Body of pancreas (tissue), 4 donors: ENCODE measurements at places on chromosomes 5 and 9.

DNA sequence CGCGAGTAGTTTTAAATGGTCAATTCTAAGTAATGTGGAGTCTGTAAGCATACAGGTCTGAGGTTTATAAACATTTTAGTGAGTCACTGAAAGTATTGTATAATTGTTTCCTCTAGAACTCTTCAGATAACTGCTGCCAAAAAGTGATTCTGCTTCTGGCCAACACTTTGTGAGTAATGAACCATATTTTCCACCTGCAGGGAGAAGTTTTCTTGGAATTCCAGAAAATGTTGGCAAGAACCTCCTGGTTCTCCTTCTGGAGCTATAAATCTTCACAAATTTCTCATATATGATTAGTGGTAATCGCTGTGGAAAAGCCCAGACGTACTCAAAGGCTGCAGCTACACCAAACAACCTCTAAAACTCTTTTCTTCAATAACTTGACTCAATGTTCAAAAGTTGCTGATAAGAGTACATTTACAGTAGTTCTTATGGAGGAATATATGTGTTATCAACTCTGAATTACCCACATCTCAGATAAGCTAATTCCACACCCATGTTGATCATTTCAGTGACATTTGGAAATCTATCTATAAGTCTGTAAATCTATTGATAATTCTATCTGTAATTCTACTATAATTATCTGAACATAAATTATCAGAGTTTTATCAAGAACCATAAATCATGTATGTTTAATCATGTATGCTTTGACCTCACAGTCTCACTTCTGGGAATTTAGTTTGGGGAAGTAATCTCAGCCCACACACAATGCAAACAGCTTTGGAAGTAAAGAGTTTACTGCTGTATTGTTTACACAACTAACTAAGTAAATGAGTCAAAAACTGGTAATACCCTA, 74.1 kb downstream of the FNBP1 start:
- peak; percentile 12 for DNase-seq

GRCh38 chr5:177548495-177548894, 5.9 kb downstream of the FAM193B start:
- no peak for DNase-seq

DNA sequence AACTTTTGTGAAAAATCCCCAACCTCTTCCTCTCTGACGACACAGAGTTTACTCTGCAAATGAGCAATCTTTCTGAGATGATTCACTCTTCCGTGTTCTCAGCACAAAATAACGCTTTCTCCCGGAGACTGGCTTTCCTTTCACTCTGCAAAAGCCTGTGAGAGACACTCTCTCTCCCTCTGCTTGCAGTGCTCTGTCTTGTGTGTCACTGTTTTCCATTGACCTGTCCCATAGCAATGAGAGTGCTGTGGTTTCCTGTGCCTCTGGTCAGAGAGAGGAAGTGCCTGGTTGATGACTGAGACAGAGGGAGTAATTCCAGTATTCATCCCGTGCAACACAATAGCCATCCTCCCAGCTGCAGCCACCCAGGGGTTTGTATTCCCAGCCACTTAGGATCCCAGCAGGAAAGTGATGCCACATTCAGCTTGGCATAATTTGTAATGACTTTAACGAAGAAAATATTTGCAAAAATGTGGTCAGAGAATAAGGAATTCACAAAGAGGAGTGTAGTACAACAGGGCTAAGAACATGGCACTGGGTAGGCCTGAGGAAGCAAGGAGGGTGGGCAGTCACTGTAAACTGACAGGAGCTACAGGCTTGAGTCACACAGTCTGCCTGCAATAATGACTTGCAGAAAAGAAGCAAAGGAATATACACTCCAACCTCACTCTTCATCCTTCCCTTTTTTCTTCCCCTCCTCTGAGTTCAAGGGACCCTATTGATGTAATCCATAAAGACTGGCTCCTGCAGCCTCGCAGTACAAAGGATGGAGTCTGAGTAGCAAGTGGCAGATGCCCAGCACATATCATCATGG, 463.5 kb upstream of the RGMB start:
- DNase-seq: no peak

DNA sequence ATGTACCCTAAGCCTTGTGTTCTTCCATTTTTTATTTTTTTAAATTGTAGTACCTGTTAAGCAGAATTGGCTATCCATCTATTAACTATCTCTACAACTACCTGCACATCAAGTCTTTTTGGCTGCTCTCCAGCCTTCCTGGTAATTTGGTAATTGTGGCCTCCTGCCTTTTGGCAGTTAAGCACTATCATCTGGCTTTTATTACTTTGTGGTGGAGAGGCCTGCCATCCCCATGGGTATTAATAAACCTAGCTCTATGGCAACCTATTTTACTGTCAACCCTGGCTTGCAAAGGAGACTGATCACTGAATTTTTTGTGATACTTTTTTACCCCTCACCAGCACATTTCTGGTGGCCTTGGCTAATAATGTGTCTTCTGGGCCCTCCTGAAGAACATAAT, 20.5 kb downstream of the SELENOP start:
- no peak for DNase-seq

- no peak for DNase-seq
Measured at GRCh38 chr9:94005272-94005901, 50.2 kb upstream of the BARX1 start.
